ENCODE measurements at places on chromosomes 1 and 21. TPM values are rescaled to one million over a fixed set of nuclear protein-coding genes. Genes with fewer than 3 reads are reported as not detected.

Gene EDN2
- polyA plus RNA-seq = 0.61 TPM

Gene MRAP
- polyA plus RNA-seq = 0.34 TPM

Gene CZIB
- 91.0 TPM for polyA plus RNA-seq

Gene TMEM183A
- 74.2 TPM for polyA plus RNA-seq

Gene RNU1-1
- polyA plus RNA-seq = 3.1 TPM

Gene SPATA46
- polyA plus RNA-seq = 0.92 TPM

Gene KCNAB2
- 6.1 TPM for polyA plus RNA-seq

Gene BARHL2
- polyA plus RNA-seq = not detected

Gene SMCP
- not detected for polyA plus RNA-seq

Gene MTARC1
- polyA plus RNA-seq = 21.5 TPM

Gene HES4
- polyA plus RNA-seq = 4.4 TPM

Gene FMO4
- 19.7 TPM for polyA plus RNA-seq

Gene FCER1A
- 0.69 TPM for polyA plus RNA-seq

Gene NMNAT2
- polyA plus RNA-seq = 1.4 TPM

Gene PSMA5
- 94.4 TPM for polyA plus RNA-seq

Gene SZT2
- 30.2 TPM for polyA plus RNA-seq

Gene S100A2
- 1.1 TPM for polyA plus RNA-seq

Gene SLAMF6
- polyA plus RNA-seq = 0.22 TPM

Gene LIN28A
- polyA plus RNA-seq = 0.10 TPM

Gene PADI2
- 10.9 TPM for polyA plus RNA-seq

Gene FCER1G
- 15.8 TPM for polyA plus RNA-seq

Gene ARHGEF16
- 11.1 TPM for polyA plus RNA-seq

Gene IL19
- polyA plus RNA-seq = not detected

Gene OR2T8
- polyA plus RNA-seq = not detected

Gene TEX50
- not detected for polyA plus RNA-seq

Gene C21orf58
- 19.7 TPM for polyA plus RNA-seq

Gene B3GALT6
- 18.6 TPM for polyA plus RNA-seq

Gene CLCA4
- not detected for polyA plus RNA-seq

Gene TMEM52
- 3.0 TPM for polyA plus RNA-seq

Gene HAO2
- 0.11 TPM for polyA plus RNA-seq

Gene OR10J1
- polyA plus RNA-seq = 0.06 TPM

Gene TNFRSF8
- 0.24 TPM for polyA plus RNA-seq

Gene IFI44L
- polyA plus RNA-seq = 4.0 TPM

Gene GPR89A
- polyA plus RNA-seq = 36.2 TPM

Gene AJAP1
- 0.22 TPM for polyA plus RNA-seq

Gene ARHGEF11
- polyA plus RNA-seq = 34.4 TPM

Gene APCS
- polyA plus RNA-seq = not detected

Gene AHCYL1
- polyA plus RNA-seq = 92.6 TPM

Gene HCRTR1
- 0.16 TPM for polyA plus RNA-seq

Gene WNT3A
- polyA plus RNA-seq = 0.08 TPM

Gene KCNK2
- 0.10 TPM for polyA plus RNA-seq

Gene OR2L8
- not detected for polyA plus RNA-seq

Gene TDRD5
- 0.61 TPM for polyA plus RNA-seq

Gene CD5L
- polyA plus RNA-seq = not detected

Gene TFF2
- not detected for polyA plus RNA-seq

Gene OR2M4
- 0.08 TPM for polyA plus RNA-seq

Gene TTC22
- polyA plus RNA-seq = 3.8 TPM

Gene MYOM3
- not detected for polyA plus RNA-seq

Gene GUCA2B
- not detected for polyA plus RNA-seq

Gene TRAF3IP3
- polyA plus RNA-seq = 2.9 TPM

Gene FBLIM1
- polyA plus RNA-seq = 79.3 TPM

Gene ZNF697
- polyA plus RNA-seq = 26.0 TPM

Gene TAS1R1
- 0.21 TPM for polyA plus RNA-seq

Measured in left lung (tissue), 14 donors.